ENCODE measurements at places on chromosomes 16 and 17.

GRCh38 chr17:4270736-4271135 is 7.0 kb upstream of the ANKFY1 start:
- DNase-seq, result no peak

GRCh38 chr16:67173808-67174705 is 3.7 kb downstream of the NOL3 start:
- peak; percentile 88 for DNase-seq

GRCh38 chr17:15266325-15267125 is 1.4 kb upstream of the PMP22 start:
- DNase-seq, result no peak

- DNase-seq, result peak; percentile 85
Observed at GRCh38 chr16:57134982-57135381, 42.6 kb downstream of the CPNE2 start.

DNA sequence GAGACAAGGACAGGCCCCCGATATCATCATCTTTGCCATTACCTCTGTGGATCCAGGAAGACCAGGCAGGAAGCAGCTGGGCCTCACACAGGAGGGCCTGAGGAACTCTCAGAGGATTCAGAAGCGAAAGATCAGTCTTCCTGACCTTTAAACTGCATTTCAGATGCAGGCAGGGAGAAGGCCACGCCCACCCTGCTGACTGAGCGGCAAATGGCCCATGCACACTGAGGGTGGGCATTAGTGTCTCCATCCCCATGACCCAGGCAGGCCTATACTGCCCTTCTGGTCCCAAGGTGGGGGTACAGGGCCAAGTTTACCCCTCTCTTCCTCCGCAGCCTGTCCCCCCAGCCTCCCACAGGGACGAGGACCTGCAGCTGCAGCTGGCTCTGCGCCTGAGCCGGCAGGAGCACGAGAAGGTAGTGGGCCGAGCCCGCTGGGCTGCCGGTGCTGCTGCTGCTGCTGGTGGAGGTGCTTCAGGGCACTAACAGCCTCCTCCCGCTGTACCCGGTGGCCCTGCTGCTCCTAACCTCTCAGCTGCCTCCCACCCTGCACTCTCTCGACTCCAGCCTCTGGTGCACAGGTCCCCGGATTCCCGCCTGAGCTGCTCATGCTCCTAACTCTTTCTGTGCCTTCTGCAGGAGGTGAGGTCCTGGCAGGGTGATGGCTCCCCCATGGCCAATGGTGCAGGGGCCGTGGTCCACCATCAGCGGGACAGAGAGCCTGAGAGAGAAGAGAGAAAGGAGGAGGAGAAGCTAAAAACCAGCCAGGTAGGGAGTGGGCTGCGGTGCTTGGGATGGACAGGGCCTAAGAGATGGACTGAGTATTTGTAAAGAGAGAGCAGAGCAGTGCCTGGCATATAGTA is 6.2 kb downstream of the EPN3 start:
- DNase-seq, result no peak

DNA sequence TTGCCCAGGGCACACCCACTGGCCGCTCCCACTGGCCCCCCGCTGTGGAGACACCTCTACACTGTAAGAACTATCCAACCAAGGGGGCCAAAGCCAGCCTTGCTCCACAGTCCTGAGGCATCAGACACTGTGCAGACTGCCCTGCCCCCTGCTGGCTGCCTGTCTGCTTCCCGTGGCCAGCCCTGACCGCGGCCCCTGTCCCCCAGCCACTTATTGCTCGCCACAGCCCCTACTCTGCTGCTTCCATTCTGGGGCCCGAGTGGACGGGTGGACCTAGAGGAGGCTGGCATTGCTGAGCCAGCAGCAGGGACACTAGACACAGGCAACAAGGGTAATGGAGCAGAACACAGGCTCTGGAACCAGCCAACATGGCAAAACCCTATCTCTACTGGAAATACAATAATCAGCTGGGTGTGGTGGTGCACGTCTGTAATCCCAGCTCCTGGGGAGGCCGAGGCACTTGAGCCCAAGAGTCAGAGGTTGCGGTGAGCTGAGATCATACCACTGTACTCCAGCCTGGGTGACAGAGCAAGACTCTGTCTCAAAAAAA is 19.7 kb upstream of the LRRC37A3 start:
- no peak for DNase-seq

DNA sequence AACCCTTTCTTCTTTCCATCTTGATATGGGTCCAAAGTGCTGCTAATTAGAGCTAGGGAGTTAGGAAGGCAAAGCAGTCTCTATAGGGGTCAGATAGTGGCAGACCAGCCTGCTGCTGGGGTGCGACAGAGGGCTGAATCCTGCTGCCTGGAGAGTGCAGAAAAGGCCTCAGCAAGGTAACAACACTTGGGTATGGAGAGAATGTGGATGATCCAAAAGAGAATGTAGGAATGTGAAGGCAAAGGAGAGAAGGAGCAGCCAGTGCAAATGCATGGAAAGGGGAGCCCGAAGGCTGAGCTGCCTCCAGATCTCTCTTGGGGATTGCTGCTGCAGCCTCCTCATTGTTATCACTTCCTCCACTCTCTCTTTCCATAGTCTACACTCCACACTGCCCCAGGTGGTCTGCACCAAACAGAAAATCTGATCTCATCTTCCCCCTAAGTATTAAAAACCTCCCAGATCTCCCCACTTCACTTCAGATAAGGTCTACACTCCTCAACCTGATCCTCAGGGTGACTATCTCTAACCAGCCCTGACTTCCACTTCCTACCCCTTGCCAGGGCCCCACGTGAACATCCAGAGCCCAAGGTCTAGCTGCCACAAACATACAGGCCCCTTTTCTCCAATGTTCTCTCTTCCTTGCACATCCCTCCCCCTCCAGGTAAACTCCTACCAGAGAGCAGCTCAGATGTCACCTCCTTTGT is 28.8 kb downstream of the TOM1L2 start:
- no peak for DNase-seq

DNA sequence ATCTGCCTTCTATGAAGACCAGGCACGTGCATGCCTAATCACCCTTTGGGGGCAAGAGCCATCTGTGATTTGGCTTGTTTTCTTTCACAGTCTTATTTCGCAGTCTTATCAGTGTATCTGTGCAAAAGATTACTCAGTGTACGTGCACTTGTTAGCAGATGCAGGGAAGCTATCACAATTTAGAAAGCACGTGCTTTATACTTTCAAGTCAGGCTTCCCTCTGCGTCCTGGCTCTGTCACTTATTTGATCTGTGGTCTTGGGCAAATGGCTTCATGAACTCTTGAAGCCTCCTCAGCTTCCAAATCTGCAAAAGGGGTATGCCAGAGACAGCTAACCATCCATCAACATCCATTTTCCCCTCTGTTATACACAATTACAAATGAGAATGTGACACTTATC is 246.4 kb downstream of the XYLT1 start:
- no peak for DNase-seq

GRCh38 chr16:66486773-66487579 is 59.9 kb downstream of the BEAN1 start:
- DNase-seq, result no peak

GRCh38 chr17:76554131-76554530 is 14.3 kb downstream of the PRCD start:
- DNase-seq, result no peak

DNA sequence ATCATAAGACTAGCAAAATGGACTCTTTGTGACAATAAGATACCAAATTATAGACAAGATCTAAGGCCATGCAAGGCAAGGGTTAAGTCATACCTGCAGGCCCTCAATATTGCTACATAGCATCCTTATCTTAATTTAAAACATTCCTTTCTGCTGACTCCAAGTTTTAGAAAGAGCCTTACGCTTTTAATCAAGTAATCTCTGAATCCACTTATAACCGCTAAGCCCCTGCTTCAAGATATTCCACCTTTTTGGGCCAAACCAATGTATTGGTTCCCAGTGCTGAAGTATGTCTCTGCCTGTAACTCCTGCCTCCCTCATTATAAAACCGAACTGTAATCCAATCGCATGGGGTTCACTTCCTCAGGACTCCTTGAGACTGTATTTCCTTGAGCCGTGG is 255.4 kb downstream of the PHKB start:
- no peak for DNase-seq

- DNase-seq, result no peak
Observed at GRCh38 chr16:89268987-89269735, 51.7 kb downstream of the ZNF778 start.

DNA sequence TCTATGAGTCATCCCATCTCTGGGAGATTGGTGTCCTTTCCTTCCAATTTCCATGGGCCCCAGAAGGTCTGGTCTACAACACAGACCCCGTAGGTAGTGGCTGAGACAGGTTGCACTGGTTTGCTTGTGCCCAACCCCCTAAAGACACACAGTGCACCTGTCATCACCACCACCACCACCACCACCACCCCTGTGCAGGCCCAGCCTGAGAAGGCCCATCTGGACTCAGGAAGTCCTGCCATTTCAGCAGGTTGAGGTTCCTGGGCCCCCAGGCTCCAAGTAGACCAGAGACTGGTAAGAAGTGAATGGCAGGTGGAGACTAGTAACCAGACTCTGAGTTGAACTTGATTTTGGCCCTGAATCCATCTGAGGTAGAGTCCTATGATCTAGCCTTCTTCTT is 25.9 kb upstream of the PHB1 start:
- no peak for DNase-seq

- no peak for DNase-seq
Observed at GRCh38 chr17:39602533-39603303, 5.0 kb downstream of the NEUROD2 start.

DNA sequence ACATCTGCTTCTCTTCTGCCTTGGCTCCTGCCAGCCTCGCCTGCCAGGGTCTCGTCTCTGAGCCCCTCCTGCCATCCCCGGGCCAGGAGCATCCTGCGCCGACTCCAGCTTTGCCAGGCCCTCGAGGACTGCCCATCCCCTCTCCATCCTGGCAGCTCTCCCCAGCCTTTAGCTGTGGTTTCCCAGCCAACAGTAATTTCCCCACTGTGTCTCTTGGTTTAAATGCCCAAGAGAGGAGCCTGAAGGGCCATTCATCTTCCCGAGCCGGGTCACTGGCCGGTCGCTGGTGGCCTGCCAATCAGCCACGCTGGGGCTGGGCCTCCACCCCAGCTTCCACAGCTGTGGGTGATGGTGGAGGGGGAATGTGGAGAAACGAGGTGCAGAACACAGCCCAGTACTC is 47.8 kb downstream of the MRC2 start:
- no peak for DNase-seq

DNA sequence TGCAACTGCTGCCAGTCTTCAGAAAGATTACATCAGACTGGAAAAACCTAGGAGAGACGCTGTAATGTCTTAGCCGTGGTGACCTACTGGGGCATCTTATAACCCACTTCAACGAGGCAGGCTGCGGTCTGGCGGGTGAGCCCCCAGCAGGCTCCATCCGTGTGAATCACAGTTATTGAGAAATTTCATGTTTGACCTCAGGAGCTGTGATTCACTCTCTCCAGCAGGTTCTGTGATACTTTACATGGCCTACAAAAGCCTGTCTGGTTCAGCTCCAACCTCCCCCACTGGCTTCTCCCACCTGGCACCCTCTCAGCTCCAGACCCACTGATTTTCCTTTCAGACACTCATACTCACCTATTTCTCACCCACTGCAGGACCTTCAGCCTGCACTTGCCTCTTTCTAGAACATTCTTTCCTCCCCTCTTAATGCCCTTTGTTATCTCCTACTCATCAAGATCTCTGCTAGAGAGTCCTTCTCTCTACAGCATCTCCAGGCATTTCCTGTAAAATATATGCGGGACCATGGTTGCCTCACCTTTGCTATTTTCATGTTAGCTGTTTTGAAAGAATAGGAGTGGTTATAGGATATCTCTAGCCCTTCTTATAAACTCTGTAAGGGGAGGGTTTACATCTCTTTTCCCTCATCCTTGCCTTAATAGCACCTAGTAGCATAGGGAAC is 227.9 kb downstream of the MAF start:
- no peak for DNase-seq

DNA sequence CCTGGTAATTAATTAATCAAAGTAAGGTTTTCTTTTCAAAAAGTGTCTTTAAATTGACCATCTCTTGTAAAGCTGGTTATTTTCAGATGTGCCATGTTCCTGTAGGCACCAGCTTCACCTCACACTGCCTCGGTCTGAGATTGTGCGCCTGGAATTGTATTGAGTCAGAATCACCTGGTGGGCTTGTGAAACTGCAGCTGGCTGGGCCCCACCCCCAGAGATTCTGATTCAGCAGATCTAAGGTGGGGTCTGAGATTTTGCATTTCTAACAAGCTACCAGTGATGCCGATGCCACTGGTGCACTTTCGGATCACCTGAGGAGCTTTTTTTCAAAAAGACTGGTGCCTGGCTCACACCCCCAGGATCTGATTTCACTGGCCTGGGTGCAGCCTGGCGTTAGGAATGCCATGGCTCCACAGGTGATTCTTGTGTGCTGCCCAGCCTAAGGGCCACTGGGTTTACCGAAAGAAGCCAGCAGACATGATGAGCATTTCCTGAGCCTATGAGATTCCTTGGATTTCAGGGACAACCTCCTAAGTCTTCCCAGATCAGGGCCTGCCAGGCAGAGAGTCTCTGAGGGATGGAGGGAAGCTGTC is 59.2 kb upstream of the TOB1 start:
- DNase-seq, result no peak

DNA sequence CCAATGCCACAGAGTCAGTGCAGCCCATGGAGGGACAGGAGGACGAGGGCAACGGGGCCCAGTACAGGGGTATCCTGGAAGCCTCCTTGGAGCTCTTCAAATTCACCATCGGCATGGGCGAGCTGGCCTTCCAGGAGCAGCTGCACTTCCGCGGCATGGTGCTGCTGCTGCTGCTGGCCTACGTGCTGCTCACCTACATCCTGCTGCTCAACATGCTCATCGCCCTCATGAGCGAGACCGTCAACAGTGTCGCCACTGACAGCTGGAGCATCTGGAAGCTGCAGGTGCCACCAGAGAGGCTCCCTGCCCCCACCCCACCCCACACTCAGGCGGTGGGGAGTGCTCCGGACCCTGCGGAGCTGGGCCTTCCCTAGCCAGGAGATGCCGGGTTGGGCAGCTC is 16.6 kb downstream of the TRPV2 start:
- no peak for DNase-seq

GRCh38 chr17:19010729-19011505 is 6.4 kb upstream of the FAM83G start:
- DNase-seq, result no peak

- DNase-seq, result no peak
Observed at GRCh38 chr17:55540414-55541091, 29.3 kb upstream of the SMIM36 start.

GRCh38 chr17:36089339-36089865 is 541 bp downstream of the CCL3 start:
- DNase-seq, result no peak

GRCh38 chr16:81885976-81886586 is 107.0 kb downstream of the PLCG2 start:
- DNase-seq, result no peak

- no peak for DNase-seq
Observed at GRCh38 chr16:21223787-21224186, 9.7 kb upstream of the ANKS4B start.

GRCh38 chr17:76279742-76280287 is 14.7 kb downstream of the UBALD2 start:
- DNase-seq, result no peak

DNA sequence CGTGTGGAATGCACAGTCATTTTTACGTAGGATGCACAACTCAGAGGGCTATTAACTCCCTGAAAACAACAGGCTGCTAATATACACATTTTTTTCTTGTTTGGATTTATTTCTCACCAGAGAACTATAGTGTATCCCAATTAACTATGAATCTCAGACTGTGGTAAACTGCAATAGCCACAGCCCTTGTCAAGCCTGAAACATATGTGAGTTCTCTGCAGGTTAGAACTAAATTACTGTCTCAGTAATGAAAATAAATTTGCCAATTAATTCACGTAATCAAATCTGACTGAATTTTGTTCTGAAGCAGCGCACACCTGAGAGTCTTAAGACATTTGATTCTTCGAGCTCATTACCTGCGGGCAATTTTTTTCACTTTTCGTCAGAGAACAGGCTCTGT is 318.6 kb downstream of the PMP22 start:
- DNase-seq, result no peak

- DNase-seq, result peak; percentile 24
Observed at GRCh38 chr16:19907161-19907992, 22.7 kb upstream of the GPRC5B start.

All from DMS153 (cell line).